IMR-90 (cell line): ENCODE measurements at places on chromosomes 1 and 21. TPM values are rescaled to one million over a fixed set of nuclear protein-coding genes. Genes with fewer than 3 reads are reported as not detected.

SPATA17 gene
- 0.18 and 0.28 TPM in 2 replicates for total RNA-seq

PDPN gene
- not detected in 2 replicates for total RNA-seq

GRCh38 chr1:210582205-210582970 lies 253.7 kb downstream of the HHAT start:
- no peak for DNase-seq

- DNase-seq = no peak
Observed at GRCh38 chr1:9345922-9346321, 53.2 kb downstream of the SPSB1 start.

DNA sequence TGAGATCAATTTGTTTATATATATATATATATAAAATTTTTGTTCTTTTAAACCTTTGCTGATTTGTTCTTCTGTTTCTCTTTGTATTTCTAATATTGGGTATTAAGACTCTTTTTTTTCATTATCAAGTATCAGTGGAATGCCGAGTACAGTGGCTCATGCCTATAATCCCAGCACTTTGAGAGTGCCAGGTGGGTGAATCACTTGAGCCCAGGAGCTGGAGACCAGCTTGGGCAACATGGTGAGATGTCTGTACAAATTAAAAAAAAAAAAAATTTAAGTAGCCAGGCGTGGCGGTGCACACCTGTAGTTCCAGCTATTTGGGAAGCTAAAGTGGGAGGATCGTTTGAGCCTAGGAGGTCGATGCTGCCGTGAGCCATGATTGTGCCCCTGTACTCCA lies 67.1 kb downstream of the MAST2 start:
- DNase-seq = no peak

DNA sequence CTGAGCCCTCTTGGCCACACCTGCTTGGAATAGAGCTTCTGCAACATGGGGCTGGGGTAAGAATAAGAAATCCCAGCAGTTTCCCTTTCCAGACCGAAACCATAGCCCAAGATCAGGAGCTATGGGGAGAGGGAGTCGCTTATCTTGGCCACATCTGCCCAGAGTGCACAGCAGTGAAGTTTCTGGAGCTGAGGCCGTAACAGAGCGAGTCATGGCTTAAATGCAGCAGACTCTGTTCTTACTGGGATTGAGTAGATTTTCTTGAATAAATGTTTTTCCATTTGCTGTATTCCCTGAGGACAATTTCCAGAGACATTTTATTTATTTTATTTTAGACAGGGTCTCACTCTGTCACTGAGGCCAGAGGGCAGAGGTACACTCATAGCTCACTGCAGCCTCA lies 33.5 kb downstream of the CFAP57 start:
- DNase-seq = peak; percentile 64
